Colonic mucosa (tissue), 4 donors: ENCODE measurements at places on chromosomes 5 and 9.

DNA sequence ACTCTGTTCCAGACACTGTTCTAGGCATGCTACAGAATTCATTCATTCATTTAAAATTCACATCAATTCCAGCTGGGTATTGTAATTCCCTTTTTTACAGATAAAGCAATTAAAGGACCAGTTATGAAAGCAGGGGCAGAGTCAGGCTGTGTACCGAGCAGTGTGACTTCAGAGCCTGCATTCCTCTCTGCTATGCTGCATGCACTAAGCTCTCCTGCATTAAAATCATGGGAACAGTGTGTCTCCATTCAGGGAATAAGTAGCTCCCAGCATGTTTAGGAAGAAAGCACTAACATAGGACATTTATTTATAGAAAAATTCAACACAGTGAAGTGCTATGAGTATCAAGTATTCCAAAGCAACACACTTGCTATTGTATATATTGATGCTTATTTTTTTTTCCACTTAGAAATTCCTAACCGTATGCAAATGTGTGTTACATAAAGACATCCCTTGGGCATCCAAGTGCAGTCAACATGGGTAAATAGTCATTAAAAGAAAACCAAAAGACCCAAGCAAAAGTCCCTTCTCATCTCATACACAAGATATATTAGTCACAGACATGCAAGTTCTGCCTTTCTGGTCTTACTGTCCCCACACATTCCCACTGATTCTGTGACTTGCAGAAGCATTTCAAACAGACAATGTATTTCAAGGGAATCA, 173.7 kb downstream of the GABRB2 start:
- no peak overlapping the region for H3K4me3 ChIP-seq
- no peaks in the 10 kb centered on the region for H3K36me3 ChIP-seq
- H3K27ac ChIP-seq = no peak overlapping the region
- no peak for DNase-seq
- H3K27me3 ChIP-seq = no peaks in the 10 kb centered on the region

DNA sequence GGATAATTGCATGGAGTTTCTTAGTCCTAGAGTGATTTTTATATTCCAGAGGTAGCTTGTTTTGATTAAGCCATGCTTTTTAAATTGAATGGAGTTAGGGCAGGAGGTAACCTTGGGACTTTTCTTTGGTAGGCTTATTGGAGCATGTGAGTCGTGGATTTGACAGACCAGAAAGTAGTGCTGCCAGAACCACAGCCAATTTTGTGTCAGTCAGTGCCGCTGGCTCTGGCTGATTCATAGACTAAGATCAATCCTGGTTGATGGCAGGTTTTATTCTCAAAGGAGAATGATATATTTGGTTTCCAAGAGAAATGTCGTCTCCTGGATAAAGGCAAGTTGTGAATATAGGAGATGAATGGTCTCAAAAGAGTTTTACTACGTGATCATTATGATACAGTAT, 20.3 kb downstream of the RAI14 start:
- no peaks in the 10 kb centered on the region for H3K27me3 ChIP-seq
- H3K4me3 ChIP-seq = no peak overlapping the region
- no peak overlapping the region for H3K27ac ChIP-seq
- H3K36me3 ChIP-seq = no peaks in the 10 kb centered on the region
- H3K4me1 ChIP-seq = no peaks in the 10 kb centered on the region

- no peak overlapping the region for H3K4me3 ChIP-seq
- H3K27ac ChIP-seq = no peak overlapping the region
- H3K27me3 ChIP-seq = no peaks in the 10 kb centered on the region
- H3K36me3 ChIP-seq = no peaks in the 10 kb centered on the region
These were observed 314.7 kb downstream of the PRR16 start for GRCh38 chr5:120778491-120779484.

DNA sequence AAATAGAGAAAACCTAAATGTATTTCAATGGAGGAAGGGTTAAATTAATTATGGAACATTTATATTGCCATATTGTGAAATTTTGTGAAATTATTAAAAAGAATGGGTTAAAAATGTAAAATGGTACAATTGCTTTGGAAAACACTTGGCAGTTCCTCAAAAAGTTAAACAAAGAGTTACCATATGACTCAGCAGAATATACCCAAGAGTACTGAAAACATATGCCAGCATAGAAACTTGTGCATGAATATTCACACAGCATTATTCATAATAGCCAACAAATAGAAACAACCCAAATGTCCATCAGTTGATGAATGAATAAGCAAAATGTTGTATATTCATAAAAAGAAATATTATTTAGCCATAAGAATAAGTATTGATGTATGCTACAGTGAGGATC, 181.0 kb upstream of the MAST4 start:
- no peaks in the 10 kb centered on the region for H3K36me3 ChIP-seq
- no peak for DNase-seq
- H3K4me3 ChIP-seq = no peak overlapping the region
- no peaks in the 10 kb centered on the region for H3K27me3 ChIP-seq

GRCh38 chr9:129716091-129716490, 36.8 kb downstream of the PTGES start:
- DNase-seq = no peak
- H3K4me3 ChIP-seq = no peak overlapping the region
- H3K36me3 ChIP-seq = no peaks in the 10 kb centered on the region
- H3K4me1 ChIP-seq = no peaks in the 10 kb centered on the region
- H3K27me3 ChIP-seq = no peaks in the 10 kb centered on the region

DNA sequence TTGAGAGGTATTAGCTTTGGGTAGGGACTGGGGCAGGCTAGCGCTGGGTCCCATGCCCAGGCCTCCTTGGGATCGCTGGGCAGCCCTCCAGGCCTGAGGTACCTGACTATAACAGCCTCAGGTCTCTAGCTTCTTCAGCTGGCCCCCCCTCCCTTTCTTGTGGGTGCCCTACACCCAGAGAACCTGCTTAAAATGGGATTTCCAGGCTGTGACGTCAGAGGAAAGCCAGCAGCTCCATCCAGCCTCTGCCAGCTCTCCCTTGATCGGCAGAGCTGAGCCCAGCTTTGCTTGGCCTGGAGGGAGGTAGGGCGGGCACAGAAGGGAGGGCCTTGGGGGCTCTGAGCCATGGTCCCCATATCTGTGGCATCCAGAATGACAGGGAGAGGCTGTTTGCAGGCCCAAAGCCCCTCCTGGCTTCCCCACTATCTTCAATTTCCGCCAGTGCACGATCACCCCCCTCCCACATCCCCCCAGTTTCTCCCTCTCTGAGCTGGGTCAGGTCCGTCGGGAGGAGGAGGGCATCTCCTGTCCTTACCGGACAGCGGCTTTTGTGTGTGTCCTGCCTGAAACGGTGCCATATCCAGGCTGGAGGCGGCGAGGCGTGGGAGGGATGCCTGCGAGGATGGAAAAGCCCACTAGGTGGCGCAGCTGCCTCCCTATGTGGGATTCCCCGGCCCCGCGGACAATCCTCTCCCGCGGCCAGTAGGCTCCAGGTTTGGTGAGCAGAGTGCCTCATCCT, 10.8 kb downstream of the REEP2 start:
- DNase-seq = peak; percentile 90
- no peaks in the 10 kb centered on the region for H3K4me1 ChIP-seq
- no peaks in the 10 kb centered on the region for H3K36me3 ChIP-seq
